Adrenal gland (tissue), 19 donors: ENCODE measurements at places on chromosomes 3 and 15. TPM values are rescaled to one million over a fixed set of nuclear protein-coding genes. Genes with fewer than 3 reads are reported as not detected.

Gene SPATA12
- 0.22 TPM for total RNA-seq

Gene IGSF11
- 27.9 TPM for total RNA-seq

Gene SEMA7A
- 5.2 TPM for total RNA-seq

Gene ZNF660
- total RNA-seq = 3.1 TPM

Gene NANOGP8
- total RNA-seq = 1.2 TPM

Gene RETNLB
- not detected for total RNA-seq

Gene PPM1L
- total RNA-seq = 40.1 TPM

Gene ANKRD63
- not detected for total RNA-seq

Gene MINDY2
- 7.7 TPM for total RNA-seq

Gene ZMYND10
- total RNA-seq = not detected

Gene FOXL2NB
- 2.9 TPM for total RNA-seq

Gene LXN
- 20.5 TPM for total RNA-seq

GRCh38 chr15:75202251-75203016 lies 752 bp downstream of the C15orf39 start:
- peak; percentile 81 for DNase-seq

DNA sequence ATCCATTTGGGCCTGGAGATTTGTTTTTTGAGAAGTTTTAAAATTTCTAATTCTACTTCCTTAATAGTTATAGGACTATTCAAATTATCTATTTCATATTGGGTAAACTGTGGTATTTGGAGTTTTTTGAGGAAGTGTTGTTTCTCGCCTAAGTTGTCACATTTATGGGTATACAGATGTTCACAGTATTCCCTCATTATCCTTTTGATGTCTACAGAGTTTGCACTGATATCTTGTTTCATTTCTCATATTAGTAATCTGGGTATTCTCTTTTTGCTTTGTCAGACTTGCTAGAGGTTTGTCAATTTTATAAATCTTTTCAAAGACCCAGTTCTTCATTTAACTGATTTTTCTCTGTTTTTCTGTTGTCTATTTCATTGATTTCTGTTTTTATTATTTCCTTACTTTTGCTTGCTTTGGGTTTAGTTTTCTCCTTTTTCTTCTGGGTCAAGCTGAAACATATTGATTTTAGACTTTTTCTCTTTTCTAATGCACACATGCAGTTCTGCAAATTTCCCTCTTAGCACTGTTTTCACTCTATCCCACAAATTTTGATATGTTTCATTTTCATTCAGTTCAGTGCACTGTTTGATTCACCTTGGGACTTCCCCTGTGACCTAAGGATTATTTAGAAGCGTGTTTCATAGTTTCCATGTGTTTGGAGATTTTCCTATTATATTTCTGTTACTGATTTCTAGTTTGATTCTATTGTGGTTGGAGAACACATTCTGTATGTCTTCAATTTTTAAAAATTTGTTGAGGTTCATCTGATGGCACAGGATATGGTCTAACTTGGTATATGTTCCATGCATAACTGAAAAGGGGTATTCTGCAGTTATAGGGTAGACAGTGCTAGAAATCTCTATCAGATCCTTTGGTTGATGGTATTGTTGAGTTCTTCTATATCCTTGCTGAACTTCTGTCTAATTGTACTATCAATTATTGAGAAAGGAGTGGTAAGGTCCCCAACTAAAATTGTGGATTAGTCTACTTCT lies 79.6 kb downstream of the SUMF1 start:
- DNase-seq = no peak

GRCh38 chr3:24164967-24165602 lies 220.0 kb downstream of the NR1D2 start:
- no peak for DNase-seq

DNA sequence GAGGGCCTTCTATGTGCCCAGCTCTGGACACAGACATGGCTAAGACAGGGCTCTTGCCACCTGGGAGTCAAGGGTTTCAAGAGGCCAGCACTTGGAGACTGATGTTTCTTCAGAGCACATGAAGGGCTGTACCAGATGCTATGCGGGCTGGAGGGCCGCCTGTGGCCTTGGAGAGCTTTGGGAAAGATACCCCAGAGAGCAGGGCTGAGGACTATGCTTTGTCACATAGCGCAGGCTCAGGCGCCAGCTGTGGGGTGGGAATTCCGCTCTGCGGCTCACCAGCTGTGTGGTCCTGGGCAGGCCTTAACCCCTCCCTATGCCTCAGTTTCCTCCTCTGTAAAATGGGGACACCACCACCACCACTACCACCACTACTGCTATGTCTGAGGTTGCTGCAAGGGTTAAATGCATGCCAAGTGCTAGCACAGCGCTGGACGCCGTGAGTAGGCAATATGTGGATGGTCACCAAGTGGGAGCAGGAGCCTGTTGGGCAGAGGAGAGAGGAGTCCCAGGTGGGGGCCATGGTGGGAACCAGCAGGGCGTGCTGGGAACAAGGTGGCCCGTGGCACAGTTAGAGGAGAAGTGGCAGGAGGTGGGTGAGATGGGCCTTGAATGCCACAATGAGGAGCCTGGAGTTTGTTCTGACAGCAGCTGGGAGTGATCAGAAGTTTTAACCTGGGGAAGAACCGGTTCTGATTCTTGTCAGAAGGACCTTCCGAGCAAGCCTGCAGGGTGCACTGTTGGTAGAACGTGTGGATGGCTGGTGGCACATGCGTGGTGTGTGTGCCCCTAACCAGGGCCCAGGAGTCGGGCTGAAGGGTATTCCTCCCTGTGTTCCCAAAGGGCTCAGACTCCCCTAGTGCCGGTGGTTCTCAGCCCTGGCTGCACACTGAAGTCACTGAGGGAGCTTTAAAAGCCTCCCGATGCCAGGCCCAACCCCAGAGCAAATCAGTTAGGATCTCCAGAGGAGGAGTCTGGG lies 41.7 kb downstream of the FEM1B start:
- no peak for DNase-seq

DNA sequence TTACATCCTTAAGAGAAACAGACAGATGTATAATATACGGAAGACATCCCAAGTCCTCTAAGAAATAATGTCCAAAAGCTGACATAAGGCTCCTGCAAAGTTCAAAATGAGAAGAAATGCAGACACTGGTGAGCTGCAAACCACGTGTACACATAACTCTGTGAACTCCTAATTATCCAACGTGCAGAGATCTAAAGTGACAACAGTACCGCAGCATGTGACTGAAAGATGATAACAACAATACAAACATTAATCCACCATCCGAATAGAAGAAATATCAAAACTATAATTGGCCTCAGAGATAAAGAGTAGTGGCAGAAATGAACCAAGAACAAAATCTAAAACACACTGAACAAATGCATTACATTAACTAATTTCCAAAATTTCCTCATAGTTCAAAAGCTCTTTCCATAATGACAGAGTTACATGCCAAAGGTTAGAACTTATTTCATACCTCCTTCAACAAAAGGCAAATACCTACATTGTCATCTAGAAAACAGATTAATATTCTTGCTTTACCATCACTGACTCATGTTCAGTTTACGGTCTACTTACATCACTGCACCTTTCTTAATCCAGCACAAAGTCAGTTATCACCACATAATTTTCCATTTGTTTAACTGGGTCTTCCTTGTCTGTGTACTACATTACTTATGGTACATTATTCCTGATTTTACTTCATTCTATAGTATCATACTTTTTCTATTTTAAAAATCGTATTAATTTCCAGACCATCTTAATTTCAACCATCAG lies 2.2 kb downstream of the PDCD10 start:
- no peak for DNase-seq

DNA sequence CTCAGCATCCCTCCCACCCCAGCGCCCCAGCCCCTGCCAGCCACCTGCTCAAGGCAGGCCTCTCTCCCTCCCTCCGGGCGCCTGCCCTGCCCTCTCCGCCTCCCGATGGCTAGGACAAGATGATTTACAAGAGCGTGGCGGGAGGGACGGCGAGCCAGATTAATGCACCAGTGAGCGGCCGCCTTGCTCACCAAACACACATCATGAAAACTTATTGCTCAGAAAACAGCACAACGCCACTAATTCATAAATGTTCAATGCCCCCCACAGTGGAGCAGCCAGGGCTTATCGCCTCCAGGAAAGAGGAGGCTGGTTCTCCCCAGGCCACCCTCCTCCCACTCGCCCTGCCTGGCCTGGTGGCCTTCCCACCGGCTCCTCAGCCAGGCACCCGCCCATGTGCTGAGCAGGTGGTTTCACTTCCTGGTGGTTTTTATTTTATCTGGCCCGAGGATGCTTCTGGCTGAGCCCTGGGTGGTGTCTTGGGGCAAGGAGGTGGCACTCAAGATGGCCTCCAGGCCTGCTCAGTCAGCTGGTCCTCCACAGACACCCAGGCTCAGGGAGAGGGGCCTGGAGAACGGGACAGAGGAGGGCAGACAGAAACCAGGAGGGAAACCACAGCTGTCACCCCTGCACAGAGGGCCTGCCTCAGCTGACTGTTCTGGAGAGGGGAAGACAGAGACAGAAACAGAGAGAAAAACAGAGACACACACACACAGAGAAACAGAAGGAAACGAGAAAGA lies 284.9 kb downstream of the UACA start:
- no peak for DNase-seq

- no peak for DNase-seq
These were observed 110.6 kb downstream of the ETFA start for GRCh38 chr15:76200641-76201105.

- peak; percentile 43 for DNase-seq
These were observed 25.8 kb downstream of the SPSB4 start for GRCh38 chr3:141076797-141077571.

- no peak for DNase-seq
These were observed 16.6 kb downstream of the SEMA3F start for GRCh38 chr3:50171540-50172301.

GRCh38 chr3:101898752-101899169 lies 49.4 kb downstream of the NFKBIZ start:
- peak; percentile 24 for DNase-seq

DNA sequence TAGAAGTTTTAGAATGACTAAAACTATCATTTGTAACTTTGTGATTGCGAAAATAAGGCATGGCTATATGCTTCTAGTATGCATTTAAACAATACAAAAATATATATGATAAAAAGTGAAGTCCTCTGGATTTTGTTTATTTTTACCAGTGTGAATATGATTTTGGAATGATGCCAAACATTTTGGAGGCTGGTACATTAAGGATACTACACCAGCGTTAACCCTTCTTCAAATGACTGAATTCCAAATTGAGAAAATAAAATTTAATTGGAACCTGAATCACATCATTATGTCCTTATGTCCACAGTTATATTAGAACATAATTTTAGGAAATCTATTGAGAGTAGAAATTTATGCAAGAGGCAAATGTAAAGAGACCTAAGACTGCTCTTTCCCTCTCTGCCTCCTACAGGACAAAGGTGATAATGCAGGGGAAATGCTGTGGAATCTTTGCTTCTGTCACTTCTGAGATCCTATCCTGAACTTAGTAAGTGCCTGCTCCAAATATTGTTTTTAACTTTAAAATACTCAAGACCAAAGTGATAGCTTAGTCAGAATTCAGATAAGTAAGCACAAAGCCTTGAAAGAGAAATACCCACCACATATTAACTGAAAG lies 121.1 kb upstream of the NANOGP8 start:
- no peak for DNase-seq

- DNase-seq = no peak
These were observed 82.4 kb downstream of the WWTR1 start for GRCh38 chr3:149575213-149575960.

- DNase-seq = no peak
These were observed 406.5 kb upstream of the TGFBR2 start for GRCh38 chr3:30199855-30200254.

- DNase-seq = no peak
These were observed 119.5 kb downstream of the USP13 start for GRCh38 chr3:179772297-179772696.

- no peak for DNase-seq
These were observed 5.9 kb upstream of the RBP2 start for GRCh38 chr3:139482206-139482605.

- DNase-seq = peak; percentile 75
These were observed 21.3 kb downstream of the EPHB3 start for GRCh38 chr3:184582646-184583577.

DNA sequence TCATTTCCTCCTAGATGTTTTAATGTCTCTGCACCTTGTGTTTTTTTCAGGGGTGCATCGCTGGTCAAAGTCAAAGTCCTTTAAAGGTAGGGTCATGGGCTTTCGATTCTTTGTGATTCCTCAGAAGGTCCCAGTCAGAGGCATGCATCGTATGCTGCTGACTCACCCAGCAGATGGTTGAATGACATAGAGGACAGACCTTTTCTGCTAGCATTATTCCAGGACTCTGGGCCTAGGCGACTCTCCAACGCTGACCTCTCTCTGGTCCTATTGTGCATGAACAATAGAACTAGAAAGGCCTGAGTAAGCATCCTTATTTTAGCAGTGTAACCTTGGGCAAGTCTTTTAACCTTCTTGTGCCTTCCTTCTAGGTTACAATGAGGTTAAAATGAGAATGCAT lies 75.9 kb downstream of the DGKG start:
- DNase-seq = no peak
